Myocyte (in vitro differentiated cells): ENCODE measurements at places on chromosomes 16 and 17. TPM values are rescaled to one million over a fixed set of nuclear protein-coding genes. Genes with fewer than 3 reads are reported as not detected.

DNA sequence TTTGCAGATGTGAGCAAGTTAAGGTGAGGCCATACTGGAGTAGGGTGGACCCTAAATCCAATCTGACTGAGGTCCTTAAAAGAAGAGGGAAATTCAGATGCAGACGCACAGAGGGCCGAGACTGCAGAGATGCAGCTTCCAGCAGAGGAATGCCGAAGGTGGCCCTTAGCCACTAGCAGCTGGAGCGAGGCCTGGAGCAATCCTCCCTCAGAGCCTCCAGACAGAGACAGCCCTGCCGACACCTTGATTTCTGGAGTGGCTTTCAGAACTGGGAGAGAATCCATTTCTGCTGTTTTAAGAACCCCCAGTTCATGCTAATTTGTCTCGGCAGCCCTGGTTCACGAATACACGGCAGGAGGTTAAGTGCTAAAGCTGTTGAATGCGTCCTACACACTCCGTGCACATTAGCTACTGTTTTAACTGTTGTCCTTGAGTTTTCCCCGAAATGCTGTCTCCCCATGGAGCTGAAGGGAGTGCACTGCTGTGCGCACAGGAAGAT, 135.5 kb downstream of the IRF8 start:
- DNase-seq: no peak

Gene ST6GALNAC1
- total RNA-seq: 0.21 TPM in 1 of 2 replicates, not detected in the other

DNA sequence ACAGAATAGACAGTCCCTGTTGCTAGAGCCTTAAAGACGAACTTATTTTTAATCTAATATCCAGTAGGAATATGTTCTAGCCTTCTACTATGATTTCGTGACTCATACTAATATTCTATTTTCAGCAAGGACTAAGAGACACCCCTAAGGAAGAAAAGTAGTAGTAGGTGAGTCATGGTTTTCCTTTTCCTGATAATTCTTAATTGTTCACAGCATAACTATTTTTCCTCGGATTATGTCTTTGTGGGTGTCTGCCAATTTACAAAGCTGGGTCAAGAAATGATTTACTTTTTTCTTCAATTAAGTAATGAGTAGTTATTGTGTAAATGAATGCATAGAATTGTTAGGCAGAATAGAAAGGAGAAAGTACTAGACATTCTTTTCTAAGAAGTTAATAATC, 292.2 kb downstream of the TOX3 start:
- no peak for DNase-seq

- peak; percentile 61 for DNase-seq
These were observed 70.0 kb upstream of the PMFBP1 start for GRCh38 chr16:72241930-72242329.

DNA sequence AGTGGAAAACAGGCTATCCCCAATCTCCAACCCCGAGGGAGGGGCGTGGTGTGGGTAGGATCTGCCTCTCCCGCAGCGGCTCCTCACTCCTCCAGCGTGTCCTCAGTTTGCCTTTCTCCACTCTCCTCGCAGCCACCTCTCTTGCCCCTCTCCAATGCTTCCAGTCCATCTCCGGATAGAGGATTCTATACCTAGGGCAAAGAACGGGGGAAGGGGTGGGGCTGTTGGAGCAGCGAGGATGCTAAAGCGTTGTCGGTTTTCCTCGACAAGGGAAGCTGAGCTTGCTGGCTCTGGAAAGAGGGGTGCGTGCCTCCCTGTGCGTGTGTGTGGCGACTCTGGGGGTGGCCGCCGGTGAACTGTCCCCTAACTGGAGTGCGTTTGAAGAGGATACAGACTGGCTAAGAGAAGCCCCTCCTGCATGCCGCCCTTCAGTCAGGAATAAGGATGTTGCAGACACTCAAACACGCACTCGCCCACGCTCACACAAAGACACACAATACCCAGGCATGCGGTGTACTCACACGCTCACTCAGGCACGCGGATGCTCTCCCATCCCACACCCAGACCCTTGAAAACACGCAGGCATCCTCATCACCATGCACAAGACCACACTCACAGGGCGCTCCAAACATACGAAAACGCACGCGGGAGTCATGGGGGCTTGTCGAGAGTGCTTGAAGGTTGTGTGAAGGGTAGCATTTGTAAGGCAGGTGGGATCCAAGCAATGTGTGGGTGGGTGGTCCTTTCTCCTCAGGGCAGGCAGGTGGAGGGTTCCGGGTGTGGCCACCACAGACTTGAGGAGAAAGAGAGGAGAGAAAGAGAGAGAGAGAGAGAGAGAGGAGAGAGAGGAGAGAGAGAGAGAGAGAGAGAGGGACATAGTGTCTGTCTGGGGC, 655 bp upstream of the GPR139 start:
- no peak for DNase-seq

Gene CYB5B
- total RNA-seq: 88.6 and 220 TPM in 2 replicates

- no peak for DNase-seq
These were observed 13.7 kb downstream of the PIEZO1 start for GRCh38 chr16:88771294-88771772.

Gene HSD17B1
- 0.56 and 0.88 TPM in 2 replicates for total RNA-seq

Gene XAF1
- total RNA-seq: 6.8 and 9.7 TPM in 2 replicates

GRCh38 chr16:10681310-10682308, 13.1 kb downstream of the TEKT5 start:
- no peak for DNase-seq

GRCh38 chr16:20799599-20799998, 6.7 kb downstream of the ERI2 start:
- peak; percentile 24 for DNase-seq

DNA sequence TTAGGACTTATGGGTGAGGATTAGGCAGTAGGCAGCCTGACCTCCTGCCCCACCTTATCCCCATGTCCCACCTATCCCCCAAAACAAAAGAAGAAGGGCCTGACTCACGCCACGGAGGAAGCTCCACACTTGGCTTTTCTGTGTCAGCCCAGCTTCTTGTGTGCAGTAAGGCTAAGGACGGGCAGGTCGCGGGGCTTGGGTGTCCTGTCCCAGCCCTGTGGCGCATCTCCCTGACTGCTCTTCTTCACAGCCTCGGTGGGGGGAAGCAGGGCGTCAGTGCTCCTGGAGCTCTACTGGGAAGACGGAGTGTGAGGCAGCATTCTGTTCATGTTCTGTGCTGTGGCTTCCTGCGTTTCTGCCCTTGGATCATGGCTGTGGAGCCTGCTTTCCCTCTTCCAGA, 34.6 kb upstream of the ALDH3A2 start:
- no peak for DNase-seq

Gene ADGRG3
- 0.31 TPM in 1 of 2 replicates, not detected in the other for total RNA-seq

GRCh38 chr17:36640836-36641235, 39.5 kb downstream of the MRM1 start:
- no peak for DNase-seq

DNA sequence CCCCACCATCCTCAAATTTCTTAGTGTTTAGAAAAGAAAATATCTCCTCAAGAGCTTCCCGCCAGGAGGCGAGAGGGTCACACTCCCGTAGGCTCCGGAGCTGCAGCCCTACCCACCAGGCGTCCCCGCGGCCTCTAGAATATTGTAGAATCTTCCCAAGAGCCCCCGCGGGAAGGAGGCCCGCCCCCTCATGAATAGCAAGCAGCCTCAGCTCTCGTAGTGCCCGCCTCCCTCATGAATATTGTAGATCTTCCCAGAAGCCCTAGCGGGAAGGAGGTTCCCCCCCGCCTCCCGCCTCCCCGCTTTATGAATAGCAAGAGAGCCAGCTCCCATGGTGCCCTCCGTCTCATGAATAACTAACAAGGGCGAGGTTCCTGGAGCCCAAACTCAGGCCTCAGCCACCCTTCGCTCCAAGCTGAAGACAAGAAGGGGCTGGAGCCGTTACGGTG, at the start of gene FBXO47:
Gene FBXO47, minus strand, starts transcription at position 114 of the 449 bp plus-strand sequence. CDS start 4,378 bp downstream, outside the sequence.
- DNase-seq: no peak

- no peak for DNase-seq
These were observed 294.4 kb downstream of the SOX9 start for GRCh38 chr17:72414967-72415853.

DNA sequence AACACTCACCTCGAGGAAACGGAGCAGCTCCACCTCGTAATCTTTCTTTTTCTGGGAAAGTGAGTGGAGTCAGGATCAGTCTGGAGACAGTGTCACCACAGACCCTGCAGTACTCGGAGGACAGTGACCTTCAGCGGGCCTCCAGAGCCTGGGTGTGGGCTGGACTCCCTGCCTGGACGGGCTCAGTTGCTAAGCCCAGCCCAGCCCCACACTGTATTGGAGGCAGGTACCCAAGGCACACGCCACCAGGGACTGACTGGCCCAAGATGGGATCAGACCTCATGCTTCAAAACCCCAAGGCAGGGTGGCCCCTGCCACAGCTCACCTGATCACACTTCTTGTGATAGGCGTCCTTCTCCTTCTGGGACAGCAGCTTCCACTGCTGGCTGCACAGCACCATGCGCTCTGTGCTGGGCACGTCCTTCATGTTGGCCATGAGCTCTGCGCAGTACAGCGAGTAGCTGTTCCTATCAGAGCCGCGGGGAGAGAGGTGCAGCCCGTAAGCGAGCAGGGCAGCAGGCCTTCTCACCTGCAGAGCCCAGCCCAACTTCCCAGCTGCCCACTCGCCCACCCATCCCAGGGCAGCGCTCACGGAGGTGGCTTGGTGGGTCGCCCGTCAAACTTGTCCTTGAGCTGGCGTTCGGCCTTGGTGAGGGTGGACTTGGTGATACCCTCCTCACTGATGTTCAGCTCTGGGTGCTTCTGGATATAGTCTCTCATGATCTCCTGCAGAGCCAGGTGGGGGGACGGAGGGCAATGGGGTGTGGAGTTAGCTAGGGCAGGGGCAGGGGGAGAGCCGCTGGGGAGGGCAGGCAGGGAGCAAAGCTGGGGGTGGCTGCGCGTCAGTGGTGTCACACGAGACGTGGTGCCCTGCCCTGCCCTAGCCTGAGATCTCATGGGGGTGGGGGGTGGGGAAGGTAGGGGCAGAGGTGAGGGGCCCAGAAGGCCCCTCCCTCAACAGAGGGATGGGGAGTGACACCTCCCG, 7.9 kb downstream of the UBTF start:
- DNase-seq: no peak

DNA sequence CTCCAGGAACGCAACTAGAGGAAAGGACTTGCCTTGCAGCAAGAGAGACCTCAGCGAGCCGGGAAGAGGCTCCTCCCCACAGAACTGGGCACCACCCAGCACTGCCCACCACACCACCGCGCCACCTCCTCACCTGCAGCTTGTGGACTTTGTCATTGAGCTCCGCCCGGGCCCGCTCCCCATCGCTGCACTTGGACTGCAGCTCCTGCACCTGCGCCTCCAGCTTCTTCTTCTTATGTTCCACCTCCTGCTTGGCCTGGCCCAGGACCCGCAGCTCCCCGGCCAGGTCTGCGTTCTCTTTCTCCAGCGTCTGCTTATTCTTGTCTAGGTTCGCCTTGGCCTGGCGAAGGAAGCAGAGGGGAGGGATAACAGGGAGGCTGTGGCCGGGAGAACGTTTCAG, 76.7 kb downstream of the NDE1 start:
- no peak for DNase-seq

GRCh38 chr17:45680360-45680759, 103.8 kb upstream of the CRHR1 start:
- DNase-seq: no peak

Gene SLC52A1
- total RNA-seq: not detected in 2 replicates

Gene CEP131
- 5.8 and 6.6 TPM in 2 replicates for total RNA-seq

DNA sequence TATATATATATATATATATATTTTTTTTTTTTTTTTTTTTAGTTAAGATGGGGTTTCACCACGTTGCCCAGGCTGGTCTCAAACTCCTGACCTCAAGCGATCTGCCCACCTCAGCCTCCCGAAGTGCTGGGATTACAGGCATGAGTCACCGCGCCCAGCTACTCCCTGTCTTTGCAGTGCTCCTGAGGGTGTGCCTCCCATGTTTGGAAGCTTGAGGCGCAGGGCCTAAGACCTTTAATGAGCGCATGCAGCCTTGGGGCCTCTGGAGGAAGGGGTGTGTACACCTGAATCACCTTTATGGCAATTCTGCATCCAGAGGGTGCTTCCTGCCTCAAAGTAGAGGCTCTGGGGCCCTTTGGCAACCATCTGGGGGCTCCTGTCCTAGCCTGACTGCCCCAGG, 219.4 kb upstream of the CIBAR2 start:
- no peak for DNase-seq

Gene ACOX1
- 41.5 and 42.3 TPM in 2 replicates for total RNA-seq

DNA sequence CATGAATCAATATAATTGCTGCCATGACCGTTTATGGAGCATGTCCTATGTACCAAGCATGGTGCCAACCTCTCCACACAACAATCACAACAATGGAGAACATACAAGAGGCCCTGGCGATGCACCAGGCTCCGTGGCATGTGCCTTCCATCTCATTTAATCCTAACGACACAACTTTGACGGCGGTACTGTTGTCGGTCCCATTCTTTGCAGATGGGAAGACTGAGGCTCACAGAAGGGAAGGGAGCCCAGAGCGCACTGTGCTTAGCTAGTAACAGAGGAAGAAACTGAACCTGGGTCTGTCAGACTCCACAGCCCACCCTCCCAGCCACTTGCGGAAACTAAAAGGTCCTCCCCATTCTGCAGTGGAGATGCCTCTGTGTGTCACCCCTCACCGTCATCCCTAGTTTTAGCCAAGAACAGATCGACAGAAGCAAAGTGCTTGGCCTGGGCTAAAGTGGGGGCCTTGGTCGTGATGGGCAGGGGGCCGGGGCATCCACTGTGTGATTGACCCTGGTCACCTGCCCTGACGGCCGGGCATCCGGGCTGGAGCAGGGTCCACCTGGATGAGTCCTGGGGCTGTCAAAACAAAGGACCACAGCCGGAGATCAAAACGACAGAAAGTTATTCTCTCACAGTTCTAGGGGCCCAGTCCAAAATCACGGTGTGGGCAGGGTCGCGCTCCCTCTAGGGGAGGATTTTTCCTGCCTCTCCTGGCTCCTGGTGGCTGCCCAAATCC, 183.9 kb downstream of the C16orf95 start:
- no peak for DNase-seq

DNA sequence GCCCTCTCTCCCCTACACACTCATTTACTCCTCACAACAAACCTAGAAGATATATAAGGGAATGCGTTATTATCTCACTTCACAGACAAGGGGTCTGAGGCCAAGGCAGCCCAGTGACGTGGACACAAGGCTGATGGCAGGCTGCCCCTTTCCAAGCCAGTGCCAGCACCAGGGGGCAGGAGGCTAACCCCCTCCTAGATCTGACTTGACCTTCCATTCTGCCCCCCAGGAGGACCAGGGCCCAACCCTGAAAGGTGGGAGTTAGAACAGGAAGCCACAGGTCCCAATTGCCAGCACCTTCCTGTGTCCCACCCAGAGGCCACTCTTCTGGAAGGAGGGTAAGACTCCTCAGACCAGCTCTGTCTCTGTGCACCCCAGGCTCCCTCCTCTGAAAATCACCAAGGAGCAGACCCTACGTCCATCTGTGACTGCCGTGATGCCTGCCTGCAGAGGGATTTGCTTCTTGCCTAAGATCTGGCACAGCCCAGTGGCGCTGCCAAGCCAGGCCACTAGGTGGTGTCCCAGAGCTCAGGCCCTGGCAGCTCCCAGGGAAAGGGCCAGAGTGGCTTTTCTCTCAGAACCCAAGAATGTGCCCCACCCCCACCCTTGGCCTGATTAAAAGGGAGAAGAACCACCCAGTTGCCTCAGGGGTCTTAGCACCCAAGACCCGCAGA, 42.4 kb upstream of the MRPS23 start:
- DNase-seq: peak; percentile 95

Gene GRB7
- total RNA-seq: not detected in 2 replicates
